ENCODE measurements at places on chromosomes 7 and 10. TPM values are rescaled to one million over a fixed set of nuclear protein-coding genes. Genes with fewer than 3 reads are reported as not detected.

ECD gene
- total RNA-seq: 35.4 TPM

XRCC2 gene
- 1.2 TPM for total RNA-seq

VAX1 gene
- not detected for total RNA-seq

HHEX gene
- 0.36 TPM for total RNA-seq

VSTM4 gene
- total RNA-seq: 14.1 TPM

TAS2R3 gene
- 3.2 TPM for total RNA-seq

MMRN2 gene
- total RNA-seq: 1.1 TPM

TRIL gene
- 0.29 TPM for total RNA-seq

PGAM2 gene
- total RNA-seq: 0.36 TPM

KMT2C gene
- total RNA-seq: 43.0 TPM

TUBB8 gene
- total RNA-seq: not detected

CRTAC1 gene
- not detected for total RNA-seq

CPA2 gene
- not detected for total RNA-seq

SLC26A3 gene
- not detected for total RNA-seq

DNA sequence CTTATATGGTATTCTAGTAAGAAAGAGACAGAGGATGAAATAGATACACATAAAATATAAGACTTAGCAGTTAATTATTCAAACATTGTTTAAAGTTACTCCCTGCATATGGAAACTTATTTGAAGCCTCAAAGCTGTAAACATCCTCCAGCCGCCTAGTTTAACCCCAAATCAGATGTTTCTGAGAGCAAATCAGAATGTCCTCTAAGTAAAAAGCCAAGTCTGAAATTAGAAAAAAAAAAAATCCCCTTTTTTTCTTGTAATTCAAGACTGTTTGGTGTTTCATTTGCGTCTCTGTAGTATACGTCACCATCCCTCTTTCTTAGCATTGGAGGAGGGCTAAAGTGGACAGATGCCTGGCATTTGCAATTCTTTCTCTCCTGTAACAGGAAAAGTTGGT is 46.4 kb downstream of the TMEM26 start:
- H3K4me3 ChIP-seq: no peak overlapping the region
- DNase-seq: no peak
- peaks cover 10% of the 10 kb centered on the region for H3K4me1 ChIP-seq
- no peaks in the 10 kb centered on the region for H3K27me3 ChIP-seq
- H3K36me3 ChIP-seq: no peaks in the 10 kb centered on the region

DNA sequence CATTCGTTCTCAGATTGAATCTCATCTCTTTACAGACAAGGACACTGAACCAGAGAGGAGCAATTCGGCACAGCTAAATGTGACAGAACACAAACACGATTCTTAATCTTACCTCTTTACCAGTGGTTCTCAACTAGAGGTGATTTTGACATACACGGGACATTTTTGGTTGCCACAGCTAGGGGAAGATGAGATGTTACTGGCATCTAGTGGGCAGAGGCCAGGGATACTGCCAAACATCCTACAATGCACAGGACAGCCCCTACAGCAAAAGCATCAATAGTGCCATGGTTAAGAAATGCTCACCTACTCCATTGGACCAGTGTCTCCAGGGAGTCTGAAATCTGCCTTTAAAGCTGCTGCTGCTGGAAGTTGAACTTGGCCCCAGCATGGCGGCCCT is 27.3 kb downstream of the PDE1C start:
- H3K27ac ChIP-seq: peak overlapping the region; percentile 67
- no peaks in the 10 kb centered on the region for H3K27me3 ChIP-seq
- H3K4me1 ChIP-seq: peaks cover 24% of the 10 kb centered on the region

DNA sequence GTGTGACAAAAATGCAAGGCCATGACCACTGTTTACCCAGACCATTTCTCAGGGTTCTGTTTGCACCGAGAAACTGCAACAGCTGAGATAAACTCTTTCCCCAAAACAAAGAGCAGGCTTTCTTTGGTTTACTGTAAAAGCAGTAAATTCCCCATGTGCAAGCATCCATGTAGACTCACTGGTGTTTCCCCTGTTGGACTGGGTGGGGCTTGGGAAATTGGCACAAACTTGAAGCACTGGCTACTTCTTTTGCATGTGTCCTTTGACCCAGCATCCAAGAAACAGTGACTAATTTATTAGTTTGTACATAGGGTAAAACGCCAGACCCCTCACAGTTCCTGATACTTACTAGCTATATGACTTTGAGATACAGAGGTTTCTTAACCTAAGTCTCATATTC is 12.3 kb downstream of the IQUB start:
- H3K36me3 ChIP-seq: no peaks in the 10 kb centered on the region
- no peak overlapping the region for H3K27ac ChIP-seq
- no peaks in the 10 kb centered on the region for H3K4me1 ChIP-seq
- no peaks in the 10 kb centered on the region for H3K27me3 ChIP-seq
- no peak overlapping the region for H3K4me3 ChIP-seq

GRCh38 chr10:129675027-129675769 is 208.2 kb downstream of the MGMT start:
- no peak overlapping the region for H3K4me3 ChIP-seq
- no peak overlapping the region for H3K27ac ChIP-seq
- no peaks in the 10 kb centered on the region for H3K36me3 ChIP-seq
- no peak for DNase-seq
- no peaks in the 10 kb centered on the region for H3K27me3 ChIP-seq

- H3K27me3 ChIP-seq: no peaks in the 10 kb centered on the region
- no peak overlapping the region for H3K27ac ChIP-seq
- H3K4me1 ChIP-seq: no peaks in the 10 kb centered on the region
- H3K36me3 ChIP-seq: no peaks in the 10 kb centered on the region
- DNase-seq: no peak
Observed at GRCh38 chr10:19785366-19785765, 30.9 kb upstream of the PLXDC2 start.

DNA sequence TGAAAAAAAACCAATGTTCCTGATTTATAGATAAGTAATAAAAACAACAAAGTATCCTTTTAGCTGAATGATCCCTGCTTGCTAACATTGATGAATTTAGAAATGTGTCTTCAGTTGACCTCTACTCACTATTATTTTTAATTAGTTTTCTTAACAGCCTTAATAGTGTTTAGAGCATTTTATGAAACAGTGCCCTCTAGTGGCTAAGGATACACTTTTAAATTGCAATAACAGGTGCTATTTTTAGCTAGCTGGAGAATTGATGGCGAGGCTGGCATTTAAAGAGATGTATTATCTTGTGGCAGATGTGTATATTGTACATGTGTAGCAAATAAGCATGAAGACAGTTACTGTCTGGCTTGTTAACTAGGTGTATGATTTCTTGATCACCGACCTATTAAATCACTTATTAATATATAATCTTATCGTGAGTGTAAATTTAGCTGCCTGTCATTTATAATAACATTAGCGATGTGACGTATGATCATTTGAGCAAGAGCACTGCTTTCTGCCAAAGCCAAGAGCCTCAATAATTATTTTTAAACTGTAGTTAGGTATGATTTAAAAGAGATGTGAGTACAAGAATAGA is 451.9 kb downstream of the DPP6 start:
- no peak overlapping the region for H3K4me3 ChIP-seq
- no peak overlapping the region for H3K27ac ChIP-seq
- H3K4me1 ChIP-seq: no peaks in the 10 kb centered on the region
- no peaks in the 10 kb centered on the region for H3K27me3 ChIP-seq

DNA sequence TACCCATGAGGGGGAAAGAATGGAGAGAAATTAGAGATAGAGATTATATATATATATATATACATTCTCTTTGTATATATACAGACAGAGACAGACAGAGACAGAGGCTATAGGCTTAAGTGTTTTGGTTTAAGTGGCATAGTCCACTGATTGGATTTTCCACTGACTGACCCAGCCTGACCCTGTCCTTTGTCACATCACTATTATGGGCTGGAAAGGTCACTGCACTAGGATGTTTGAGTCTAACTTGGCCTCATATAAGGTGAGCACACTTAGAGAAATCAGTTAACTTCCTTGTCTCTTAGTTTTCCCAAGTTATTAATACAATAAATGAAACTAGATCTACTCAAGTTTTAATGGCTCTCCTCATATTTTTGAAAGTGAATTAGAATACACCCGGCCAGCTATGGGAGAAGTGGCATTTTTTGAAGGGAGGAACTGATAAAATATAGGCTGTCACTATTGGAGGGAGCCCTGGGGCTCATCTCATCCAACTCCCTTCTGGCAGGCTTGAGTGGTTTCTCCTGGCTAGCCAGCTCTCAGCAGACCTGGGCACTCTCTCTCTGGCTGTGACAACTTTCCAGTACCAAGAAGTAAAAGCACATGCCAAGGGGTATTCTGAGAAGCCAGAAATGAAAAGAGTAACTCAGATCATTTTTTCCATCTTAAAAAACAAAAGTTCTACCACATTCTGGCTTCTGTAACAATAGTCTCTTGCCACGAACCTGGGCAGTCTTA is 455.6 kb upstream of the ANKRD30A start:
- H3K27me3 ChIP-seq: no peaks in the 10 kb centered on the region
- DNase-seq: no peak
- H3K4me3 ChIP-seq: no peak overlapping the region
- peak overlapping the region; percentile 42 for H3K27ac ChIP-seq
- no peaks in the 10 kb centered on the region for H3K36me3 ChIP-seq

- no peak overlapping the region for H3K27ac ChIP-seq
- H3K4me1 ChIP-seq: peaks cover 16% of the 10 kb centered on the region
- H3K4me3 ChIP-seq: no peak overlapping the region
Observed at GRCh38 chr10:29150010-29150409, 138.9 kb upstream of the LYZL1 start.

- no peaks in the 10 kb centered on the region for H3K36me3 ChIP-seq
- no peaks in the 10 kb centered on the region for H3K27me3 ChIP-seq
- no peak overlapping the region for H3K27ac ChIP-seq
- no peaks in the 10 kb centered on the region for H3K4me1 ChIP-seq
- no peak for DNase-seq
Observed at GRCh38 chr10:66843396-66843795, 82.4 kb upstream of the LRRTM3 start.

DNA sequence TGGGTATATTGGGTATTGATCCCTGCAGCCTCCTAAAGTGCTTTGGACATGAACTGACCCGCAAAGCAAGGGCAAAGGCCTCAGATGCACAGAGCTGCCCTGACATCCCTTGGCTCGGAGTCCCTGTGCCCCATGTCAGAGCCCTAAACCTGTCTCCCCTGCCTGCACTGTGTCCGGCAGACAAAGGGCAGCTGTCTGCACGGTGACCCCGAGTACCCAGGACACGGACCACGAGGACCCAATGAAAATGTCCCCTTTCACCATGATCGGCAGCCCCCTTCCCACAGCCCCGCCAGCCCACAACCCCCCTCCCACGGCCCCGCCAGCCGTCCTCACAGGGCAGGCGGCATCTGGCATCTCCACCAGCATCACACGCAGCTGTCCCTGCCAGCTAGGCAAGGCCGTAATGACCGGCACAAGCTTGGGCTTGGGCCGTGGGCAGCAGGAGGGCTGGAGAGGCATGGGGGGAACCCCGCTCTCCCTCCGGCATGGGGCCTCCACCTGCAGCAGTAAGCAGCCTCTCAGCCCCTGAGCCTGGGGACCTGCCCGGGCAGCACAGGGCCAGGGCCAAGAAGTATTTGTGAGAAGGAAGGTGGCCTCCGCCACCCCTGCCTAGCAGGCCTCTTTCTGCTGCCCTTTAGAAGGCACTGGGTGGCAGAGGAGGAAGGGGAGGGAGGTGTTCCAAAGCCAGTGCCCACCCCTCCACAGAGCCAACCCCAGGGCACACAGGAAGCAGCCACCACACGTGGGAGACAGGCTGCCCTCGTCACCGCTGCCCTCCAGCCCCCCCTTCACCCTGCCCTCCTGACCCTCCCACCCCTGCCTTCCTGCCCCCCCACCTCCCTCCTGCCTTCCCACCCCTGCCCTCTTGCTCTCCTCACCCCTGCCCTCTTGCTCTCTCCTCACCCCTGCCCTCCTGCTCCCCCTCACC is 10.1 kb downstream of the NUDT1 start:
- DNase-seq: no peak
- no peak overlapping the region for H3K27ac ChIP-seq
- peaks cover 3% of the 10 kb centered on the region for H3K36me3 ChIP-seq
- H3K4me1 ChIP-seq: peaks cover 20% of the 10 kb centered on the region
- no peak overlapping the region for H3K4me3 ChIP-seq

GRCh38 chr10:75532253-75532924 is 101.0 kb downstream of the LRMDA start:
- H3K27ac ChIP-seq: peak overlapping the region; percentile 66
- DNase-seq: peak; percentile 79
- H3K4me1 ChIP-seq: peaks cover 29% of the 10 kb centered on the region
- no peak overlapping the region for H3K4me3 ChIP-seq

DNA sequence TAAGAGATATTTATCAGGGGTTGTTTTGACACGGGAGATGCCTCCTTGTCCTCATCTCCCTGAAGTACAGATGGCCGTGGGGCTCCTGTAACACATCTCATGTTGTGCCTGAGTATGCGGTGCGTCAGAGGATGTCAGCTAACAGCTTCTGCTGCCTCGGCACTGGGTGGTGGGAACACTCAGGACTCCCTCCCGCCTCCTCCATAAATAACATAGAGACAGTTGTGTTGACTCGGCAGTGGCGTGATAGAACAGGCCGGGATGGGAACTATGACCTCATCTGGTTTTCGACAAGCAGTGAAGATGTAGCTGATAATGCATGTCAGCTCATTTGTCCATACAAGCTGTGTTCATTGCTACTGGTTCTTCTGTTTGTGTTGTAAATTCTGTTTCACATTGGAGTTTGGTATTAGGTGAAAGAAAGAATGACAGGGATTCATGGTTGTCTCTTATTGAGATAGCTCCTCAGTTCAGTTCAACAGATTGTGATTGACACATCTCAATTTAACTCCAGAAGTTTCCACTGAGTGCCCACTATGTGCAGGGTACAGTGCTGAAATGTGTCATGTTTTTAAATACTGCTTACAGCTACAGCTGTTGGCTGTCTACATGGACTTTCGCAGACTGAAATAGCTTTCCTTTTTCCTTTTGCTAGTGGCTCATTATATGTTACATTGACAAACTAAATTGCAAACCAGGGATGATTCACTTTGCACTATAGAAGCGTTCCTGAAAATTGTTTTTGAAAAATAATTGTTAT is 87.4 kb downstream of the CHN2 start:
- no peak overlapping the region for H3K27ac ChIP-seq
- H3K4me1 ChIP-seq: peaks cover 11% of the 10 kb centered on the region
- H3K36me3 ChIP-seq: no peaks in the 10 kb centered on the region
- no peak for DNase-seq
- H3K4me3 ChIP-seq: no peak overlapping the region

DNA sequence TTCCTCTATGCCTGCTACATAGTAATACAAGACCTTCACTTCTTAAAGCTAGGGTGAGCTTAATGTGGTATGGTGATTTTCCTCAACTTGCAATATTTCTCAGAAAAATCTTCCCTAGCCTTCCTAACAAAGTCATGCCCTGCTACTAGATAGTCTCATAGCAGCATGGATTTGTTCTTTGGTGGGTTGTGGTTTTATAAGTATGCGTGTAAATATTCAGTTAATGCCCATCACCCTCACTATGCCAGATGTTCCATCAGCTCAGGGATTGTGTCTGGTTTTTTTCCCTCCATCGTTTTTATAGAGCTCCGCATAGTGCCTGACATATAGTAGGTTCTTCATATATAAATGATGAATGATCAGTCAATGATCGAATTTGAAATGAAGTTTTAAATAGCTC is 182.8 kb downstream of the CREB5 start:
- peaks cover 7% of the 10 kb centered on the region for H3K4me1 ChIP-seq
- DNase-seq: no peak
- H3K27me3 ChIP-seq: no peaks in the 10 kb centered on the region
- H3K27ac ChIP-seq: no peak overlapping the region
